ENCODE measurements at places on chromosomes 4 and X.

DNA sequence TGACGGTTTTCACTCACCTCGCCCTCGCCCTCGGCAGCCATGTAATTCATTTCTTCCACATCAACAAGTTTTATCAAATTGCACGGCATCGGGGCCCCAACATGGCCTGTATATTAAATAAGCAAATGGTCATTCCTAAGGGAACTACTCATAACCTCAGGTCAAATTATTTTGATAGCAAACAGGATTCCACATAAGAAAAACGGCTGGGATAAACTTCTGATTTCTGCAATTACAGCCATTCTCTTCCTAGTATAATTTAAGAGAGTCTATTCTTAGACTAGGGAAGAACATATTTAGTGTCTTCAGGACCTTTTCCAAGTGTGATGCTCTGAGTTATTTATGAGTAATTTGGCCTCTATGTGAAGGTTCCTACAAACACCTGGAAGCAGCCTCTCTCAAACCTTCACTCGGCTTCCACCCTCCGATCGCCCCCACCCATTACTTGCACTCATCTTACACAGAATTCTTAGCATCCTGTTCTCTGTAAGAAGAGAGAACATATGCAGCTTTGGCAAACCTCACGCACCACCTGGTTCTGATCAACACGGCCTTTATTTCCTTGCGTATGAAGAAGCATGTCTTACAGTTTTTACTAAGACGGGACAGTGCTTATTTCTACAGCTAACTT lies 29.4 kb upstream of the CENPU start:
- DNase-seq = no peak

DNA sequence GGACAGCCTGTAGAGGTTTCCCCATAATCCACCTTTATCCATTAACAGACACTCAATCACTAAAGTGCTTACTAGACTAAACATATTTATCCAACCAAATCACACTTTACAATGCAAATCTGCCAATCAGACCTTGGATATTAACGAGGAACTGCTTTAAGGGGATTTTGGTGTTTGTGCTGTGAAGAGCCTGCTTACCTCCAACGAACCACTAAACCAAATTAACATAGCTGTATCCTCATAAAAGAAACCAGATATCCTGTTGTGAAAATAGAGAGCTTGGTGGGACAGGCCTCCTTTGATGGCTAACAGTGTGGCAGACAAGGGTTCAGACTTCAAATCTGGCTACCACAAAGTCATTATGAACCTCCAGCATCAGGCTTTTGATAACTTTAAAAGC lies 252.6 kb upstream of the HAND2 start:
- DNase-seq = no peak

- DNase-seq = no peak
Observed at GRCh38 chr4:53935780-53936179, 128.6 kb downstream of the CHIC2 start.

DNA sequence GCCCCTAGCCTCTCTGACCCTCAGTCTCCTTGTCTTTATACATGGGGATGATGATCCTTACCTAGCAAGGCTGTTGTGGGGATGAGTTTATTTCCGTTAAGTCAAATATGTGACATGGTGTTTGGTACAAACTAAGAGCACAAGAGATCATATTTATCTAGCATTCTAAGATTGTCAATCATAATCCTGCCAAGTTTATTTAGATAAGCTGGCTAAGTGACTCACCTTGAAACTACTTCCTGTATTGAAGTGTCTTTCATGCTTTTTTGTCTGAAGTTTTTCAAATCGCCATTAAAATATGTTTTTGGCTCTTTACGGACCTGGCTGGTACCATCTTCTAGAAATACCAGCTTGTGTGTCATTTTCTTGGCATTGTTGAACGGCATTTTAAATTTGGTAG lies 30.7 kb downstream of the MAP7D3 start:
- no peak for DNase-seq

DNA sequence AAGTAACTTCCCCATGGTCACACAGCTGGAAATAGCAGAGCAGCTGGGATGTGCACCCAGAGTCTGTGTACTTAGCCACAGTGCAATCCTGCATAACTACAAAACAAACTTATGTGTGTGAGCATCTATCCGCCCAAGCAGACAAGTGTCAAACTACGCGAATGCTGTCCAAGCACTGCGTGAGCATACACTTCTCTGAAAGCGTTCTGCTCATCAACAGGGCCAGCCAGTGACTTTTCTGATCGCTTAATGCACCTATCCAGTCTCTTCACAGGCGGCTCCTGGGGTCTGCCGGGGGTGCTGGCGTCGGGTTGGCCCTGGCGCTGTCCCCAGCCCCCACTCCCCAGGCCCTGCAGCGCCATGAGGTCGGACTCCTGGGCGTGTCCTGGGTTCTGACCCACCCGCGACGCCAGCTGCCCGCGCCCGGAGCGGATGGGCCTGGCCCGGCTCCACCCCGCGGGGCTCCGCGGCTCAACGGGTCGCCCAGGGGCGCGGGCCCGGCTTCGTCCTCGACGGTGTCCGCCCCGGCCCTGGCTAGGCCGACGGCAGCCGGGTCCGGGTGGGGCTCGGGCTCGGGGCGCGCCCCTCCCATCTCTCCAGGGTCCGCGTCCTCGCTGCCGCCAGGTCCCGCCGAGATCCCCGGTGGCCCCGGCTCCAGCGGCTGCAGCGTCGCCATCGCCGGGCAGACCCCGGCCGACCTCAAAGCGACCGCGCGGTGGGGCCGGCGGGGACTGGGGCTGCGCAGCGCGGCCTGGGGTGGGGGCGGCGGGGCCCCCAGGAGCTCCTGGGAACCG lies 1.3 kb upstream of the ZNF141 start:
- no peak for DNase-seq

DNA sequence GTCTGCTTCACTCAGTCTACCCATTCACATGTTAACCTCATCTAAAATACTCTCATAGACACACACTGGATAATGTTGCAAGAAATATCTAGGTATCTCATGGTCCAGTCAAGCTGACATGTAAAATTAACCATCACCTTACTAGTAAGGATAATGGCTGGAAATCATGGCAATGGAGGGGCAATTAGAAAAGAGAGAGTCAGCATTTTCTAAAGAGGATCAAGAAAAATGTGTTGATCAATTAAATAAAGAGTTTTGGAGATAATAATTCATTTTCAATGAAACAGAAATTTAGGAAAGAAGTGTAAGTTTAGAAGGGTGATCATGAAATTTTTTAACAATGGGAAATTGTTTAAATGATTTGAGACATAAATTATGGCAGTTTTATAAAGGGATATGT lies 1914.1 kb upstream of the IGFBP7 start:
- no peak for DNase-seq

DNA sequence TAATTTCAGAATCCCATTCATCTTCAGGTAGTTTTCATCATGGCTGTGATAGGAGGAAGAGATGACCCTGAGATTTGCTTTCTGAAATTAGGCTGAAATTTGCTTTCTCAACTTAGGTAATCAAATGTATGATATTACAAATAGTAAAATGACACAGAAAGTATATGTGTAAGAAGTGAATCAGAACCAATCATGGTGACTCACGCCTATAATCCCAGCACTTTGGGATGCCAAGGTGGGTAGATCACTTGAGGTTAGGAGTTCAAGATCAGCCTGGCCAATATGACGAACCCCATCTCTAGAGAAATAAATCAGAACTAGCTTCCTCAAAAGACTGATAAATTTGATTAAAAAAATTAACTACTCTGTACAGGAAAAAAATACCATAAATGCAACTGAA lies 555.4 kb downstream of the STPG2 start:
- no peak for DNase-seq

- DNase-seq = no peak
Observed at GRCh38 chr4:117811731-117812130, 222.6 kb upstream of the NDST3 start.
